ENCODE measurements at places on chromosomes 6 and 20. TPM values are rescaled to one million over a fixed set of nuclear protein-coding genes. Genes with fewer than 3 reads are reported as not detected.

GRCh38 chr6:14765106-14765505 lies 480.8 kb upstream of the JARID2 start:
- peak; percentile 23 for DNase-seq

The GNMT gene
- total RNA-seq: not detected

The TMEM200A gene
- total RNA-seq: 0.32 TPM

DNA sequence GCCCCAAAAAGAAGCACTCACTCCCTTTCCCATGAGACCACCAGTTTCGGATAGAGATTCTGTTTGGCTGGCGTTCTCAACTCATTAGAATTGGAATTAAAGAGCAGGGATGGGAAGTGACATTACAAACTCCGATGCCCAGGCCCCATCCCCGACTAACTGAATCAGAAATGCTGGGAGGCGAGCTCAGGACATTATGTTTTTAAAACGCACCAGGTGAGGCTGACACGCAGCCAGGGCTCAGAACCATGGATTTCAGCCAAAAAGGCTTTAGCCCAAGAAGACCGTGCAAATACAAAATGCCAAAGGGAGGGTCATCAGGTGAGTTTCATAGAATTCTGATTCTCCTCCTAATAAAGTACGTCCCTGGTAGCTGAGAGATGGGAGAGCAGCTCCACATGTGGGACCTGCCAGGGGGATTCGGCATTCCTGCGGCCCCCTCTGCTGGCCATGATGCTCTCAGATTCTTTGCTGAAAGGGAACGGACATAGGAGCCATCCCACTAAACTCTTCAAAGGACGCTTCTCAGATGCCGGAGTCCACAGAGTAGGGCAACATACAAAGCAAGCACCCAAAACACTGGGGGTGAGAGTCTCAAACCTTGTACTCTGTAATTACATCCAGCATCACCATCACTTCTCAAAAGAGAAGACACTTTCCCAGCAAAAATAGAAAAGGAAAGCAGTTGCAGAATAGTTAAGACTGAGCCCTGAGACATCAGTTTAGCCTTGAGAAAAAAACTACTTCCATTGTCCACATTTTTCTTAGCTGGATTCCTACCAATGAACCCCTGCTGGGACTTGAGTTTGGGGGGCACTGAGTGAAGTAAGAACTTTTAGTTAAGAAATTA lies 205.2 kb downstream of the BMP7 start:
- DNase-seq: no peak

The MROH8 gene
- 4.0 TPM for total RNA-seq

- DNase-seq: no peak
Observed at GRCh38 chr6:16092990-16093389, 35.9 kb upstream of the MYLIP start.

The CABLES2 gene
- 7.2 TPM for total RNA-seq
